ENCODE measurements at places on chromosomes 4 and X.

GRCh38 chr4:143554728-143555597, 41.5 kb downstream of the SMARCA5 start:
- DNase-seq = no peak

DNA sequence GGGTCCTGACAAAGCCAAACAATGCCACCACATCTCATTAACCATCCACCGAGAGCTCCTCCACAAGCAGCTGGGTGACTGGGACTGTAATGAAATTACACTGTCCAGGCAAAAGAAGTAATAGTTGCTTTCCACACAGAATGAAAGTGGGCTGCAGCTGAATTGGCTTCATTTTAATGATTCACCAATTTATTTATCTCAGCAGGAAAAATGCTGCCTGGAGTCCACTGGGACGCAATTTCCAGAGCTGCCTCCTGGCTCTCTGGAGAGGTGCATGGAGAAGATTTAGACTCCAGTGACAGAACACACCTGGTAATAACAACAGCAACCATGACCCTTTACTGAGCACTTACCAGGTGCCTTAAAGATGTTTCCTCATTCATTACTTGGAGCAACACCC, 226.7 kb downstream of the LDB2 start:
- DNase-seq = no peak

DNA sequence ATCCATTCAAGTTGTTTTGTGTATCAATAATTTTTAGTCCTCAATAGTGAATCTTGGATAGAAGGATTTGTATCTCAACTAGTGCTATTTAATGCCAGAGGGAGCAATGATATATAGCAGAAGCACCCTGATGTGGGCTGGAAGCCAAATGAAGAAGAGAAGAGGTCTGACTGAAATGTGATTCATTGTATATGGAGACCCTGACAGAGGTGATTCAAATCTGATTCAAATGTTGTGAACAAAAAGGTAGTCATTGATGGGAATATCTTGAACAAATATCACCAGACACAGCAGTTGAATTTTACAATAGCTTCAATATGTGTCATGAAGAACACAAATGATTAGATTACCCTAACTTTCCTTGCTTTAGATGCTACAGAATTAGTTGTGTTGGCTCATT, 27.5 kb upstream of the SULT1B1 start:
- DNase-seq = no peak

GRCh38 chr4:131002132-131002531, 1906.2 kb downstream of the C4orf33 start:
- no peak for DNase-seq

DNA sequence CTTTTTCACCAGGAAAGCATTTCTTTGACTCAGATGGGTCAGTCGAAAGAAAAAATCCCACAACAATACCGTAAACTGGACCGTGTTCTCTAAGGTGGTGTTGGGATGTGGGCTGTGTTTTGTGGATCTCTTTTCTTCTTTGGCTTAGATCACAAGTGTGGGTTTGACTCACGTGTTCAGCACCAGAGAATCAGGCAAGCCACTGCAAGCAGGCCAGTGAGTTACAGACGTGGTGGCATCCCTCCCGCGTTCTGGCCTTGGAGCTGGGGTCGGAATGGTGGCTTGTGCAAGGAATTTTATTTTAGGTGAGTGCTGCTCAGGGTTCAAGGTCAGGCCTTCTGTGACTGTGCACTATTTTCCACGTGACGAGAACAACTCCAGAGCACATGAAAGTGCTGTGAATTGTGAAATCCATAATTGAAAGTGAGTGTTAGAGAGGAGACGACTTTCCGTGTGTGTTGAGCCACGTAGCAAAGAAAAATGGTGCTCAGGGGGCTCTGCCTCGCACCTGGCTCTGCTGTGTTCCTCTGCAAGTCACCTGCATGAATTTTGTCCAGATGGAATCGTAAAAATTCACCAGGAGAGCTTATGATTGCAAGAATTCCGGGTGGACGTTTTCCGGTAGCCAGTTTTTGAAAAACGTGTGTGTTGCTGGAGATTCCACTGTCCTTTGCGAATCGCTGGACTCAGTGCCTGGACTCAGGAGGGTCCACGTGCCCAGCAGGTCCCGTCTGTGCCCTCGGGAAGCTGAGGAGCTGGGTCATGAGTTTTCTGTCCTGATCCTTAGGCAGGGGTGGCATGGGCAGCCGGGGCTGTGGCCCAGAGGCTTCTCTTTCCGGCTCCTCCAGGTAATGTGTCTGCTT, 33.6 kb upstream of the HGFAC start:
- no peak for DNase-seq

GRCh38 chr4:109879636-109880314, 31.9 kb downstream of the LRIT3 start:
- no peak for DNase-seq

- no peak for DNase-seq
Measured at GRCh38 chr4:177292171-177292570, 17.5 kb upstream of the NEIL3 start.

- no peak for DNase-seq
Measured at GRCh38 chr4:186728631-186729271, 5.1 kb upstream of the FAT1 start.

- DNase-seq = no peak
Measured at GRCh38 chrX:17531500-17531899, 156.5 kb downstream of the NHS start.

DNA sequence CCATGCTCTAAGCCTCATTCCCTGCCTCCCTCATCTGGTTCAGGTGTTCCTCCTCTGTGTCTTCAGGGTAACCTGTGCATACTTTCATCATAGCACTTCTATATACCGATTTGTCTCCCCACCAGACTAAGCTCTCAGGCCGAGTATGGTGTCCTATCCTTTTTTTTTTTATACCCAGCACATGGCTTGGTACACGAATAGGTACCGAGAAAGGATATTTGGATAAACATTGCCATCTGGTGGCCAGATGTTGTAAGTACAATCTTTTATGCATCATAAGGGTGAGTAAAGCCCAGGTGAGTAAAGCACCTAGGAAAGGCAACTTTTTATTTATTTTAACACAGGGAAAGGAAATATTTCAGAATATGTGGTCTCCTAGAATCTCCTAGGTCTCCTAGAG, 68.4 kb downstream of the MID2 start:
- DNase-seq = no peak

DNA sequence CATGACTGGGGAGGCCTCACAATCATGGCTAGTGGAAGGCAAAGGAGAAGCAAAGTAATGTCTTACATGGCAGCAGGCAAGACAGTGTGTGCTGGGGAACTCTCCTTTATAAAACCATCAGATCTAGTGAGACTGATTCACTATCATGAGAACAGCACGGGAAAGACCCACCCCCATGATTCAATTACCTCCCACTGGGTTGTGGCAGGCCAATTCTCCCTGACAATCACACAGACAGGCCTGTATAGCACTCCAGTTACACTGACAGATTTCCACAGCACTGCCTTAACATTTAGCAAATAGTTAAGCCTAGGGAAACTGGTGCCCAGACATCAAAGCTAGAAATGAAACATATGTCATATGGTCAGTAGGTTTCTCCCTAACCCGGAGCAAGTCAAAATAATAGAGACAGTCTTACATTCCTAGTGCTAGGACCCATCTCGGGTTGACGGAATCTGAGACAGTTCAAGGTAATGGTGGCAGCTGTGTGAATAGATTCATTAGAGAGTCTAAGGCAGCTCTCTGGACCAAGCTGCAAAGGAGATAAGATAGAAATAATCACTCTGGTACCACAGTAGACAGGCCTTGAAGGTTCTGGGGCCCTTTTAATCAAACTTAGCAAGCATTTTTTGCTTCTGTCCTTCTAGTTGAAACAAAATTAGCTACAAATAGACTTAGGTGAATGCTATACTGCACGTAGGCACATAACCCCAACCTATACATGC, 9.4 kb upstream of the HERC5 start:
- DNase-seq = no peak

DNA sequence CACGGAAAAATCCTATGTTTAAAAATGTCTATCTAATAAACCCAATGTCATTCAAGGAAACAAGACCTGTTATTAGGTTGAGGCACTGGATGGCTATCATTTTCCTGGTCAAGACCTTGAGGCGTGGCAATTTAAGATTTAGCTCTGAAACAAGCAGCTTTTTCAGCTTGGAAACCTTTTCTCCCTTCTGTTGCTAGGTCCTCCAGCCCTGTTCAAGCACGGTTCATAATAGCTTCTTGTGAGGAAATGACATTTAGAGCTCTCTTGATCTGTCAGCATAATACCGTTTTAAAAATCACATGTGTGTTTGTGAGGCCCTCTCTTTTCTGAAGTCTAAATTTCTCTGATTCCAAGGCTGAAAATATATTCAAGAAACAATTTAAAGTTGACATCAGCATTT, 133.6 kb upstream of the GRPR start:
- no peak for DNase-seq

GRCh38 chrX:150410513-150410912, 47.4 kb downstream of the MAMLD1 start:
- DNase-seq = no peak

DNA sequence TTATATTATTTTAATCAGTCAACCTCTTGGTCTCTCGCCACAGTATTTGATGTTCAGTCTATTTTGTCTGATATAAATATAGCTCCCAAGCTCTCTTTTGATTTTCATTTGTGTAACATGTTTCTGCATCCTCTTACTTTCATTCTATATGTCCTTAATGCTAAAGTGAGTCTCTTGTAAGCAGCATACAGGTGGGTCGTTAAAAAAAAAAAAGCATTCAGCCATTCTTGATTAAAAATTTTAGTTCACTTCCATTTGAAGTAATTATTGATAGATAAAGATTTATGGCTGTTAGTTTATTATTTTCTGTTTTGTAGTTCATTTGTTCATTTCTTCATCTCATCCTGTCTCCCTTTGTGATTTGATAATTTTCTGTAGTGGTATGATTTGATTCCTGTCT, 229.1 kb downstream of the GUCY2F start:
- no peak for DNase-seq

DNA sequence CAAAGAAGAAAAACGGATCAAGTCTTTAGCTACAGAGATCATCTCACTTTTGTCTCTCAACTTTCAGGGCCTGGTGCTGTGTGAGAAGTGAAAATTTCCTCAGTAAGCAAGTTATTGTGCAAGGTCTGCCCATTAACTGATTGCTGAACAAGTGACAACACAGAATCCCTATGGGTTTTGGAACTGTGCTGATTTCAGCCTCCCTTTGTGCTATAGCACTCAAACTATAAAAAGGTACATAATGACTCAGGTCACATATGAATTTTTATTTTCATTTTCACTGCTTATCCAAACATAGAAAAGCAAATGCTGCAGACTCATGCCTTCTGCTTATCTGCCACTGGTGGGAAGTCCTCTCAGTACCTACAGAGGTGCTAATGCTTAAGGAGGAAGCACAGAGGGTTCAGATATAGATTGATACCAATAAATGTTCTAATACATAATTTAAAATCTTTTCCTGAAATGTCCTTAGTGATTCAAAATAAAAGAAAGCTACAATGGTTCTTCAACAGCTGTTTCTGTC, 576.2 kb upstream of the CT83 start:
- DNase-seq = no peak

GRCh38 chrX:118665204-118665603, 62.2 kb upstream of the IL13RA1 start:
- no peak for DNase-seq
